ENCODE measurements at places on chromosomes 13 and 19.

- peak; percentile 57 for DNase-seq
Measured at GRCh38 chr19:16897029-16897855, 8.4 kb downstream of the F2RL3 start.

DNA sequence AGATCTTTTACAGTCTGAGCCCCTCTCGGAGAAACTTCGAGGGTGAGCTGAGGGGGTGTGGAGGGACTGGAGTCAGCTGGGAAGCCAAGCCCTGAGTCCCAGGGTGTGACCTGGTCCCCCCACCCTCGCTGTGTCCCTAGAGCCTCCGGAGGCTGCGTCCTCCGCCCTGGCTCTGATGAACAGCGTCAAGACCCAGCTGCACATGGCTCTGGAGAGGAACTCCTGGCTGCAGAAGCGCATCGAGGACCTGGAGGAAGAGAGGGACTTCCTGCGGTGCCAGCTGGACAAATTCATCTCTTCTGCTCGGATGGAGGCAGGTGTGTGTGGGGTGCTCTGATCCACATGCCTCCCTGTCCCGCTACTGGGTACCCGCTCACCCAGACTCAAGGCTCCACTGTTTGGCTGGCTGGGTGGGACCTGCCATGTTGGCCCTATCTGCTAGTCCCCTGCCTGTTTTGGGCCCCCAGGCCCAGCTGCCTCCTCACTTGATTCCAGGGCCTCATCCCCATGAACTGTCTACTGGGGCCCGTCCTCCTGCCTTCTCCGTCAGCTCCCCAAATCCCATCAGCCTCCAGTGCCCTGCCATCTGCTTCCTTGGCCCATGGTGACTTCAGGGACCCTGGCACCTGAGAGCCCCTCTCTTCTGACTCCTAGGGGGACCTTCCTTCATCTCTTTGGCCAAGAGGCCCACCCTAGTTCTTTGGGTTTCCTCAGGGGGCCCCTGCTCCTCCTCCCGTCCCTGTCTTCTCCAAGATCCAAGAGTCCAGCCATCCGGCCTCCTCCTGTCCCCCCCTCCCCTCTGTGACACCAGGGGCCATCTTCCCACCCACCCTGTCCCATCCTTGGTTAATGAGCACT lies 1.5 kb downstream of the CCDC106 start:
- DNase-seq = no peak

DNA sequence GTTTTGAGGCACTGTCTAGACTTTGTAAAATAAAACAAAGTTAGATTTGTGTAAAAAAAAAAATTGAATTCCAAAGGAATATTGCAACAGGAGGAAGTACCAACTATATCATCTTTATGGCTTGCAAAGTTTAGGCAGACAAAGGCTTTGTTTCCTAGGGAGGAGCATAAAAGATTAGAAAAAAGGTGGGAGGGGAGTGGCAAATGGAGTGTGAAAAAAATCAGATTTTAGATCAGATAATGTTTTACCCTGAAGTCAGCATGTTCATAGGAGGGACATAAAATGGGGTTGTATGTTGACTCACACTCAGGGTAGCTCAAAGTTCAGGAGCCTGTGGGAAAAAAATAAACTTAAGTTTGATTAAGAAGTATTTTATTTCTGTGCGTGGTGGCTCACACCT lies 3.7 kb downstream of the ZNF85 start:
- no peak for DNase-seq

DNA sequence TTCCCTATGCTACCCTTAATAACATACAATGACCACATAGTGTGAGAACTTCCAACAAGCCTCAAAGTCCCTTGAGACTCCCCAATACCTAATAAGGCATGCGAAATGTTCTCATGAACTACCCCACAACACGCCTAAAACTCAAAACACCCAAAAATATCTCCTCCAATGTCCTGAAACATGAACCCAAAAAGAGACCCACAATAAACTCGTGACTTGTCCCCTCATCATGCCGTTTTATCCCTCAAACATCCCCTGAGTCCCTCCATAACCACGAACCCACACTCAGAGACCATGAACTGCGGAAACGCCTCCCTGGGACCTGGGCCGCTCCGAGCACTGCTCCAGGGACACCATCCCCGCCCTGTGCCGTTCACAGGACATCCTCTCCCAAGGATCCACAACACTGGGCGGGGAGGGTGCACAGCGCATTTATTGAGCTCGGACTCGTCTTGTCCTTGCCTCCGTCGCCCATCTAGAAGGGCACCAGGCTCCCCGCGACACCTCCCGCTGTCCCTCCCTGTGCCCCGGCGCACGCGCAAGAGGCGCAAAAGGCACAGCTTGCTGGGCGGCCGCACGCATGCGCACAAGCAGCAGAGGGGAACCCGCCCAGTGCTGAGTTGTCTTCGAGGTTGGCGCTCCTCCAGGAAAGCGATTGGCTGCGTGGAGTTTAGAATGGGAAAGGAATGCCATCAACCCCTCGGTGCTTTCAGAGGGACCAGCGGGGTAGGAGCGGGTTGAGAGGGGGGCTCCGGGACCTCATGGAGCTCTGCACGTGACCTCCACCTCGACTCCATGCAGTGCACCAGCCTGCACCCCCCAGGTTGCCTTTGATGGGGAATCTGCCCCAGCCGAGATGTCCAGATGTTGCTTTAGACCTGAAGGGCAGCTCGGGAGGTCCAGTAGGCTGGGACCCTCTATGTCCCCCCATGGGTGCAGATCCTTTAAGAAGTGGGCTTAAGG lies 8.8 kb downstream of the FXYD3 start:
- peak; percentile 65 for DNase-seq

DNA sequence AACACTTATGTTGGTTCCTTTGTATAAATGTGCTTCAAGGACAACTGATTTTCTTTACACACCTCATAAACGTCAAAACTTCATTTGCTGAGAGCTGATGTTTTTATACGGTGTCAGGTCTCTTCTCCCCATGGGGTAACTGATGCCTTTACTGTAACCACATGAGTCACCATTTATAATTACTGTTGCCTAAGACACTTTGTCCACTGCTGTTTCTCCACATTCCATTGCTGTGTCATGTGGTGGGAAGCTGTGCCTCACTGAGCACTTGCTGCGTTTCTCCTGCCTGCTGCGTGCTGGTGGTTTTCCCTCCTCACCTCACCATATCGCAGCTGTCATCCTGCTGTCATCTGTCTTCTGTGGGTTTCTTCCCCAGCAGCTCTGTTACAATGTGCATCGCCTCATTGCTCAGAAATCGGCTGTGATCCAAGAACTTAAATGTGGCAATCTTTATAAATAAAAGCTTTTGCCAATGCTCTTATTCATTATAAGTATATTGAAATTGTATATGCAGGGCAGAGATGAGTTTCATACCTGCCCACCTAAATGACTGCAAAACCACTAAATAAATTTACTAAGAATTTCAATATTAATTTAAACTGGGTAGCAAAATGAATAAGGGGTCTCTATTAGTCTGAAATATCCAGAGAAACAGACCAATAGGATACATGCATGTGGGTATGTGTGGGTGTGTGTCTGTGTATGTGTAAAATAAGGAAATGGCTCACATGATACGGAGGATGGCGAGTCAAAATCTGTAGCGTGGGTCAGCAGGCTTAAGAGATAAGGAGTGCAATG lies 547.0 kb upstream of the SLITRK5 start:
- DNase-seq = no peak

GRCh38 chr13:41411522-41411921 lies 45.8 kb upstream of the RGCC start:
- DNase-seq = no peak

GRCh38 chr13:74561155-74561554 lies 427.0 kb upstream of the KLF12 start:
- no peak for DNase-seq

- DNase-seq = no peak
Measured at GRCh38 chr19:53649746-53650593, 18.2 kb downstream of the DPRX start.

DNA sequence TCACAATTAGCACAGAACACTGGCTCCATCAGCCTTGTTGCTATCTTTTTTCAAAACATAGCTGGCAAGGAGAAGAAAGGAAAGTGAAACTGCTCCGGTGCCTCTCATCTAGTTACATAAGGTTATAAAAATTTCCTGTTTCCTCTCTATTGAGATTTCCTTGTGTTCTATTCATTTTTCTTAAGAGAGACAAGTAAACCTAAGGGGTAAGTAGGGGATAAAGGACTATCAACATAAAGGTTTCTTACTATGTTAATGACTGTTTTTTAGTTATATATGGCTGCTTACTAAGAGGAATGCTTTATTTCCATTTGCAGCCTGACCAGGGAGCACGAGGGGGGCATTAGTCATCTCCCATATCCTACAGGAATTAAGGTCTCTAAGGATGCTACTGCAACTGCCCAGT lies 73.2 kb upstream of the MLNR start:
- DNase-seq = no peak

GRCh38 chr13:76455960-76456359 lies 430.2 kb downstream of the KCTD12 start:
- no peak for DNase-seq

- no peak for DNase-seq
Measured at GRCh38 chr19:16088351-16089009, 12.2 kb downstream of the TPM4 start.

GRCh38 chr19:4376991-4377781 lies 23.2 kb downstream of the SH3GL1 start:
- no peak for DNase-seq

GRCh38 chr19:16185768-16186123 lies 536 bp downstream of the FAM32A start:
- DNase-seq = no peak

- DNase-seq = no peak
Measured at GRCh38 chr19:9709305-9709704, 34.4 kb upstream of the ZNF562 start.

GRCh38 chr13:98648686-98649085 lies 71.8 kb upstream of the STK24 start:
- DNase-seq = no peak

GRCh38 chr19:31350033-31350692 lies 927 bp upstream of the TSHZ3 start:
- no peak for DNase-seq

DNA sequence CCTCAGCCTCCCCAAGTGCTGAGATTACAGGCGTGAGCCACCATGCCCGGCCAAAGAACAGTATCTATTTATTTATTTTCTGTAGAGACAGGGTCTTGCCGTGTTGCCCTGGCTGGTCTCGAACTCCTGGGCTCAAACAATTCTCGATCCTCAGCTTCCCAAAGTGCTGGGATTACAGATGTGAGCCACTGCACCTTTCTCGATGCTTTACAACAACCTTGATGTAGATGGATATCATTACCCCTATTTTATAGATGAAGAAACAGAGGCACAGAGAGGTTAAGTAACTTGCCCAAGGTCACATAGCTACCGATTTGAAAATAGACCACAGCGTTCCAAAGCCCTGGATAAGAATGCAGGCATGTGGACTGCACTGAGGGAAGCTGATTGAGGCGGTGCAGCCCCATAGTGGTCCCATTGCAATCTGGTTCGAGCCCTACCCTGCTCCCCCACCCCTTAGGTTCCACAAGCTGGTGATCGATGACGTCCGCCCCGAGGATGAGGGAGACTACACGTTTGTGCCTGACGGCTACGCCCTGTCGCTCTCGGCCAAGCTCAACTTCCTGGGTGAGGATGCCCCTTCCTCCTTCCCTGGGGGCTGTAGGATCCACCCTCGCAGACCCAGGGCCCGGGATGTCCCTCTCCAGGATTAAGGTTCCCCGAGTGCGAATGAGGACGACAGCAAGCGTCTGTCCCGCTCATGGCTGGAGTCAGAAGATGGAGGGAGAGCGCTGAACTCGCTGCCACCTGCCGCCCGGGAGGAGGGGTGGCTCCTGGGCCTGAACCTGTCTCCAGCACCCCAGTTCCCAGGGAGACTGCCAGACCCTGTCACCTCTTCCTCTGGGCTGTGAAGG lies 17.9 kb downstream of the MYBPC2 start:
- no peak for DNase-seq

GRCh38 chr19:3830621-3831589 lies 37.9 kb downstream of the ZFR2 start:
- DNase-seq = no peak

- DNase-seq = no peak
Measured at GRCh38 chr13:38519229-38519911, 167.5 kb upstream of the FREM2 start.

DNA sequence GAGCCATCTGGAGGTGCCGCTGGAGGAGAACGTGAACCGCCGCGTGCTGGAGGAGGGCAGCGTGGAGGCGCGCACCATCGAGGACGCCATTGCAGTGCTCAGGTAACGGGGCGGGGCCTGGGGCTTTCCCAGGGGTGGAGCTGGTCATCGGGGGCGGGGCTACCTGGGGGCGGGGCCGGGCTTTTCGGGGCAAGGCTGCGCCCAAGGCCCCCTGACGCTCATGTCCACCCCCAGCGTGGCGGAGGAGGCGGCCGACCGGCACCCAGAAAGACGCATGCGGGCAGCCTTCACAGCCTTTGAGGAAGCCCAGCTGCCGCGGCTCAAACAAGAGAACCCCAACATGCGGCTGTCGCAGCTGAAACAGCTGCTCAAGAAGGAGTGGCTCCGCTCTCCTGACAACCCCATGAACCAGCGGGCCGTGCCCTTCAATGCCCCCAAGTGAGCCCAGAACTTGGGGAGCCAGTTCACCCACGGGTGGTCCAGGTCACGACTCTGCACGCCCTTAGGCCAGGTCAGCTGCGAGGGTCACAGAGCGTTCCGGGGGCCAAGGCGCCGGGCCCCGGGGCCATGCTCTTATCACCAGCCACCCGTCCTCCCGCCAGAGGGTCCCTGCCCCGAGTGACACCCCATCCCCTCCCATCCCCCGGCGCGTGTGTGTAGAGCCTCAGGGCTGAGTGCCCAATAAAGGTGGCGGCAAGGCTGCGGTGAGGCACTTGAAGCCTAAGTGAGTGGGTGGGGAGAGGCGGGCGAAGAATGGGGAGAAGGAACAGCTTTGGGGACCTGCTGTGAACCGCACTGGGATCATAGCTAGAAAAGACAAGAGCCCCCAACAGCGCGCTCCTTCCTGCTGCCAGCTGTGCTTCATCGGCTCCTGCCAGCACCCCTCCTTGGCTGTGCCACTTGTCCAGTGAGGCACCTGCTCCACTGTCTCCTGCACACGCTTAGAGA lies 10.7 kb downstream of the CCDC124 start:
- no peak for DNase-seq

DNA sequence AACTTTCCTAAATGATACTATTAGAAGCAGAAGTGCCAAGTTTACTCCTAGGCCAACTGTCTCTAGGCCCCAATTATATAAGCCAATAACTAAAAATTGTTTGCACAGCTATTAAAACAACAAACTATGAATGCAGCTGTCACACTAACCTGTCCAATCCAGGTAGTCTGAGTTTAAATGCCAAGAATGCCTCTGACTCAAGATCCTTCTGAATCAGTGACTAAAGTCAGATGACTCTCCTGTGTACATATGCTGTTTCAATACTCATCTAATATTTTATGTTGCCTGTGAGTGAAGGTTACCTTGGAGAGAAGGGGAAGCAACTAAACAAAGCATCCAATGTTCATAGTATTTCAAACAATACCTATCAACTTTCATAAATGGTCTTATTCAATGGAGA lies 257.0 kb downstream of the ENOX1 start:
- DNase-seq = no peak

- DNase-seq = no peak
Measured at GRCh38 chr19:15015946-15016542, 33.2 kb upstream of the CASP14 start.

GRCh38 chr19:46394402-46394797 lies 19.0 kb downstream of the CCDC8 start:
- no peak for DNase-seq
